Keratinocyte (primary cell): ENCODE measurements at places on chromosomes 16 and 17.

DNA sequence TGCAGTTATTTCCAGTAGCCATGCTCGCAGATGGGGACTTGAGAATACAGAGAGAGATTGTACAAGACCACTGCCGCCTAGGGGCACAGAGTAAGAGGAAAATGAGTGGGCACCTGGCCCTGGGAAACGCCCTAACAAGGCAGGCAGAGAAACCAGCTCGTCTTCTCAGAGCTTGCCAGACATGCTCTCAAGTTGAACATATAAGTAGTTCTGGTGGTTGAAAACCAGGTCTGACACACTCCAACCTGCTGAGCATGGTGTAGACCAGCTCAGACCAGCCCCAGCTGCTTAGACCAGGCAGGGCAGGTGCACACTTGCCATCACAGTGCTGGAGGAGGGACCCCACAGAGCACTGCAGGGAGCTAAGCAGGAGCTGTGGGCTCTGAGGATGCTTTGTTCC lies 250.5 kb downstream of the CPPED1 start:
- DNase-seq = peak; percentile 21

DNA sequence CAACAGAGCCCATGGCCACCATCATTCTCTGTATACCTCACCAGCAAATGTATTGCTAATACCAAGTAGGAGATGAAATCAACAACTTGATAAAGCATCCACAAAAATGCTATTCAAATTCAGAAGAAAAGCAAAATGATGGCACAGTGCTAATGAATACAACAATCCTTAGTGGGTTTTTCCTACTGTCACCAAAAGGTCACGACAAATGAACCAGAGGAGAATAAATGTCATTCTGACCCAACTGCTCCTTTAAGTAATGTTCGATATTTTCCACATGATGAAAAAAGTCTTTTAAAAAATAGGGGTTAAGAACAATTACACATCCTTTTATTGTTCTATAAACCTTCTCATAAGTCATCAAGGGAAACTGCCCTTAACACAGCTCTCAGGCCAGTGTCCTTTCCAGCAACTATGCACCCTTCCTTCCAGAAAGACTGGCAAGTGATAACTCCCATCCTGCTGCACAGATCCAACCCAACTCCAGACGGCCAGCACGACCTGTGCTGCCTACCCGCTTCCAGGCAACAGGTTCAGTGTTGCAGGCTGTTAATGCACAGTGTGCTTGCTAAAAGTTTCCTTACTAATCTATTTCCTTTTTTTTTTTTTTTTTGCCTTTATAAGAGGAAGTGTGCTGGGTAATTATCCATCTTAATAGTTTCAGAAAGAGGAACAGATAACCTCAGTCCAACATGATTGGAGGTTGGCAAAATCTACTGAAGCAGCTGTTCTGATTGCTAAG lies 15.4 kb downstream of the FBXO31 start:
- DNase-seq = no peak

- DNase-seq = no peak
Observed at GRCh38 chr16:69306031-69306430, 5.1 kb upstream of the VPS4A start.

DNA sequence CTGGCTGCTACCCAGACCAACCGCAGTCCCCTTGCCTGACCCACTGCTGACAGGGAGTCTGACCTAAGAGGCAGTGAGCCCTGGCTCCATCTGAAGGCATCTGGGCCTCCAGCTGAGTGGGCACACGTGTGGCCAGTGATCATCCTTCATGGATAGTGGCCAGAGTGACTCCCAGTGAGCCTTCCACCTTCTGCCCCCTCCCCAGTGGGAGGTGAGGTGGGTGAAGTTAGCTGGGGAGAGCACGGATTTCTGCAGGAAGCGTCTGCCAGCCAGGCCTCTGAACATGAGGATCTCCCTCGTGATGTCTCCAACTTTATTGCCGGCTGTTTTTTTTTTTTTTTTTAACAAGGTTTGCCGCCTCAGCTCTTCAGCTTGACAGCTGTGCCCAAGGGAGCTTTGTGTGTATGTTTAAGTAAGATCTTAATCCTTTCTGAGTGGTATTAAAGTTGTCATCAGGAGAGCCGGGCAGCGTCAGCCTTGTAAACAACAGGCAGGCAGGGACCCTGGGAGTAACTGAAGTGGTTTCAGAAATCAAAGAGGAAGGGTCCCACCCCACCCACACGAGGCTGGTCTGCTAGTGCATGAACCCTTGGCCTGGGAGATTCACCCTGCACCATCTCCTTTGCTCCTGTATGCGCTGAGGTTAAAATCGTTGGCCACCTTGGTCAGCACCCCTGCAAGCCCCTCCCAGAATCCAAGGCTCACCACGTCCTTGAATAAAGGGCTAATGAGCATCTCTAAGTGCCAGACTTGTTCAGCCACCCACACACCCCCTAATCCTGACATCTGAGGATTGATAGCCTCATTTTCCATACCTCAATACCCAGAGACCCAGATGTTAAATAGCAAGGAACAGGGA lies 33.3 kb downstream of the RHBDL3 start:
- DNase-seq = no peak

GRCh38 chr16:49580751-49581303 lies 207.2 kb downstream of the C16orf78 start:
- no peak for DNase-seq

- no peak for DNase-seq
Observed at GRCh38 chr16:9422762-9423513, 331.5 kb downstream of the HAPSTR1 start.

GRCh38 chr17:31308372-31309334 lies 5.2 kb downstream of the EVI2B start:
- DNase-seq = no peak

GRCh38 chr16:72836985-72837384 lies 210.9 kb downstream of the ZFHX3 start:
- no peak for DNase-seq

DNA sequence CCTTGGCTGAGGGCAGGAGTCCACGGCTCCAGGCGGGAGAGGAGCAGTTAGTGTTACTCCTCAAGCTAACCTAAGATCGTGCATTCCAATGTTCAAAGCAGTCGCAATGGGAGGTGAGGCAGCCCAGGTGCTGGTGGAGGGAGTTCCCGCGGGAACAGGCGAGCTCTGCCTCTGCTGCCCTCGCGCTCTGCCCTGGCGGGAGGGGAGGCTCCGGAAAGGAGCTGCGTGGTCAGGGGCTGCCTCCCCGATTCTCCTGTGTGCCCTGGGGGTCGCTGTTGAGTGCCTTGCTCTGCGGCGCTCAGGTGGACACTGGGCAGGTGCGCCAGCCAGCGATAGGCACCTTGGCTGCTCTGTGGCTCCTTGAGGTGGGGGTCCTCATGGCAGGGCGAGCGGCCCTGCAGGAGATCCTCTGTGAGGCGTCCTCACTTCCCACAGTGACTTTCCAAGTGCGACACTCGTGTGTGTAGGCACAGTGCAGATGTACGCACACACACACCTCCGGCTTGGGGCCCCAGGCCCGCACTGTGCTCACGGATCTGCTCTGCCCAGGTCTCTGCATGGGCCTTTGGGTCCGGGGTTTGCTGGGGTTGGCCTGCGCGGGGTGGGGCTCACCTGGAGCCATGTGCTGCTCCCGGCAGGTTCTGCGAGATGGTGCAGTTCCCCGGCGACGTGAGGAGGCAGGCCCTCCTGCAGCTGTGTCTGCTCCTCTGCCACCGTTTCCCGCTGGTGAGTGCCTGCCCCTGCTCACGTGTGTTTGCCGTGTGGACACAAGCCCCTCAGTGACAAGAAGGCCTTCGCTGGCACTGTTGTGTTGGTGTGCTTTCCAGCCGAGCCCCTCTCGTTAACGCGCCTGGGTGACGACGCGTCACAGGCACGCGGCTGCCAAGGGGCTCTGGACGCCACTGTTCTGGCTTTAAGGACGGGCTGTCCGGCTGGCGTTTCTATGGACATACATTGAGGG lies 97.9 kb upstream of the ZNF750 start:
- no peak for DNase-seq

DNA sequence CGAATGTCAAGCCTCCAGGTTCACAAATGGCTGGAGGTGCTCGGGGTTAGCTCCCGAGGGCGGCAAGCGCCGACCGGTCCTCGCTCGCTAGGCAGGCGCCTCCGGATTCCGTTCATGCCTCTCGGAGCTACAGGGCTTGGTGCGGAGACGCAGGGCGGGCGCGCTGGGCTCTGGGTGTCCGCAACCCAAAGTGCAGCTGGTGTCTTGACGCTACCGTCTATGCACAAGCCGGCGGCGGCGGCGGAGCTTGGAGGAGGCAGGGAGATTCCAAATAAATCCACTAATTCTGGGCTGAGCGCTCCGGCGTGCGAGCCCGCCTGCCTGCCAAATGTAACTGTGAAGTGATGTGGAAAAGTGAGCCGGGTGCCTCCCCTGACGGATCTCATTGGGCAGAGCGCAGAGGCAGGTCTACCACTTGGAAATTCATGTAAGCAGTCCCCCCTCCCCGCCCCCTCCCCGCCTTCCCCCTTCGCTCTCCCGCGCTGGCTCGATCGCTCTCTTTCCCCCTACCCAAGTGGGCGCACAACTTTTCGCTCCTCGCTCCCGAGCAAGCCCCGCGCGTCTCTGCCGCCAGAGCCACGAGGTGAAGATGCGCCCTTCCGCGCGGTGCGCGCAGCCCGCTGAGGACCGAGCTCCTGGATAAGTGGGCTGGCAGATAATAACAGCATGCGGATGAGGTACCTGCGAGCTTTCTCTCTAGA lies at the start of gene CDH8:
Gene CDH8 (minus strand): TSS at position 338 of the 701 bp plus-strand sequence. CDS start 15,035 bp downstream, outside the sequence.
- DNase-seq = no peak

DNA sequence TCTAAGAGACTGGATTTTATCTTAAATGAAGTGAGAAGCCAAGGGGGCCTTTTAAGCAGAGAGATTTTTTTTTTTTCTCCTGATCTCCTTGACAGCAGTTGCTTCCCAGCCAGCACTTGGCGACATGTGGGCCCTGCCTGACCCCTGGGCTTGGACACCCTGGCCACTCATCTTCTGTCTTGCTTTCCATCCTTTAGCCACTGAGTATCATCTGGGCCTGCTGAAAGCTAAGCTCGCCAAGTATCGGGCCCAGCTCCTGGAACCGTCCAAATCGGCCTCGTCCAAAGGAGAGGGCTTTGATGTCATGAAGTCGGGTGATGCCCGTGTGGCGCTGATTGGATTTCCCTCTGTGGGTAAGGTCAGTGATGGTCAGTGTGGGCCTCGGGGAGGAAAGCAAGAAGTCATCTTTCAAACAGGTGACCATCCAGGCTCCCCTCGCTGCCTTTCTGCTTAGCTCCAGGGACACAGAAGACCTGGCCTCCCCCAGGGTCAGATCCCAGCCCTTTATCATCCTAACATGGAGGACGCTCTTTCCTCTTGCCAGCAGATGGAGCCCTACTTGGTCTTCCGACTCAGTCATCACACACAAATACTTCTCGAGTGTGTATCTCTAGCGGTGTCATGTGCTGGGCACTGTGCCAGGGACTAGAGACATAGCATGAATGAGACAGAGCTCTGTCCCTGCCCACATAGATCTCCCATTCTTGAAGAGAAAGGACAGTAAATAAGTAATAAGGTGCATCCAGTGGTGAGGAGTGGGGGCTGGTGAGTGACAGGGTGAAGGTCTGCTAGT lies 6.1 kb downstream of the DRG2 start:
- peak; percentile 52 for DNase-seq

GRCh38 chr17:79995696-79996095 lies 40.0 kb downstream of the TBC1D16 start:
- DNase-seq = no peak

- no peak for DNase-seq
Observed at GRCh38 chr17:74756891-74757290, 8.5 kb downstream of the NHERF1 start.

DNA sequence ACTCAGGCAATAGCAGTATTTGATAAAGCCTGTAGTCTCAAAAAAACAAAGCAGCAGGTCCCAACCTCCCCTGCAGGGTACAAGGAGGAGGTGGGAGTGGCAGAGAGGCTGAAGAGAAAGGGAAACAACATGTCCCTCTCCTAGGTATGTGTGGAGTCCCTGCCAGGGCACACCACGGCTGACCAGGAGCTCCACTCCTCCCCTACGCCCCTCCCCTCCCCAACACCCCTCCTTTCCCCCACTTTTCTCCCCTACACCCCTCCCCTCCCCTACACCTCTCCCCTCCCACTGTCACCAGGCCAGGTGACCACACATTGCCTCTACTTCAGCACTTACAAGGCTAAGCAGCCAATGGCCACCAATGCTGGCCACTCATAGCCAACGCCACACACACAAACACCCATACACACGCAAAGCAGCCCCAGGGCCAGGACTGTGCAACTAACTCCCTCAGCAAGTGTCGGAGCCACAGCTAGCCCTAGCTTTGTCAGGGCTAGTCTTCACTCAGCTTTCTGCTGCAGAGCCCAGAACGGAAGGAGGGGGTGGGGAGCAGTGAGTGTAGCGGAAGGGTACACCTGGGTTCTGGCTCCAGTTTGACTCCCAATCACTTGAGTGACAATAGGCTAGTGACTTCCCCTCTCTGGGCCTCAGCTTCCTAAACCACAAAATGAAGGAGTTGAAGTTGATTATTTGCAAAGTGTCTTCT lies 8.2 kb downstream of the CAVIN1 start:
- no peak for DNase-seq

DNA sequence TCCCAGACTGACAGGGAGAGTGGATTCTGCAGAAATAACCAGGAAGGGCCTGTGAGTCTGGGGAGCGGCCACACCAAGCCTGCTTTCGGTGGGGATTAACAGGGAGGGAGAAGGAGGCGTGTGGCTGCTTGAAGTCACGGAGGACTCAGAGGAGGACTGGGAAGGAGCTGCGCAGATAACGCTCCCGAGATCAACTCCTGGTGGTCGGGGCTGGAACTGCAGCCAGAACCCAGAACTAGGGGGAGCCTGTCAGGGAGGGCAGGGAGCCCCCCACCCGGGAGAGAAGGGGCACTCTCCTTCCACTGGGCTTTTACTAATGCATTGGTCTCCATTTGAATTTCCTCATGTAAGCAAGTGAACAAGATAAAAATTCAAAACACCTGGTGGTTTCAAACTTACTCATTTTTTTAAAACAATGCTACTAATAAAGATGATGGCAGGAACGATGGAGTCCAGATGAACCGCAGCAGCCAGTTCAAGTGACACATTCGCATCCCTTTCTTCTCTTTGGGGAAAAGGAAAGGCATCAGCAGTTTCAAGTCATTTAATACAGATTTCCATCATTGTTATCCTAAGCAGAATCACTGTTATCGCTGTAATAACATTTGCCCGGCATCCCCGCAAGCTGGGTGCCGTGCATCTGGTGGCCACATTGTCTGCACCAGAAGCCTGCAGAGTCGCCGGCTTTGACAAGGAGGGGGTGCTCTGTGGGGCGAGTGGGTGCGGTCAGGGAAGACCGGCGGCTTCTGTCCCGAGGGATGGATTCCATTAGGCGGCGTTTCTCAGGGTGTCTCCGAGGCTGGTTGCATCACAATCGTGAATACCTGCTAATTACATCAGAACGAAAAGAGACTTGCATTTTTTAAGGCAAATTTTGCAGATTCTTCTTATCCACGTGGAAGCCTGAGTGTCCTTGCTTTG lies 183.0 kb downstream of the FOXL1 start:
- DNase-seq = no peak

GRCh38 chr17:73112246-73112645 lies 19.8 kb upstream of the SLC39A11 start:
- DNase-seq = no peak

DNA sequence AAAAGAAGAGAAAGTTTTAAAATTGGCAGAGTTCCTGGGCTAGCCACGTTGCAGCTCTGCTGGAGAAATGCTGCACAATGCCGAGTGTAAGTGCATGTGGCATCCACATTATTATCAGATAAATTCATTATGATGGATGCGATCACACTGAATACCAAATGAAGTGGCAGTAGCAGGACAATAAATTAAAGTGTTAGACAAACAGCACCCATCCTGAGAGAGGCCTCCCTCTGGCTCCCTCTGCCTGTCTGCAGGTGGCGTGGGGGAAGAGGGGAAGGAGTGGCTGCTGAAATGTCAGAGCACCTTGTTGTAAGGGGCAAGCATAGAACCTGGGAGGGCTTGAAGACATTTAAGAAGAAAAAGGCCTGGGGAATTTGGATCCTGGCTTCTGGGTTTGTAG lies 324.1 kb downstream of the HAPSTR1 start:
- DNase-seq = no peak

- no peak for DNase-seq
Observed at GRCh38 chr17:75681289-75681688, 14.2 kb downstream of the SAP30BP start.
